ENCODE measurements at places on chromosomes 5 and 9.

DNA sequence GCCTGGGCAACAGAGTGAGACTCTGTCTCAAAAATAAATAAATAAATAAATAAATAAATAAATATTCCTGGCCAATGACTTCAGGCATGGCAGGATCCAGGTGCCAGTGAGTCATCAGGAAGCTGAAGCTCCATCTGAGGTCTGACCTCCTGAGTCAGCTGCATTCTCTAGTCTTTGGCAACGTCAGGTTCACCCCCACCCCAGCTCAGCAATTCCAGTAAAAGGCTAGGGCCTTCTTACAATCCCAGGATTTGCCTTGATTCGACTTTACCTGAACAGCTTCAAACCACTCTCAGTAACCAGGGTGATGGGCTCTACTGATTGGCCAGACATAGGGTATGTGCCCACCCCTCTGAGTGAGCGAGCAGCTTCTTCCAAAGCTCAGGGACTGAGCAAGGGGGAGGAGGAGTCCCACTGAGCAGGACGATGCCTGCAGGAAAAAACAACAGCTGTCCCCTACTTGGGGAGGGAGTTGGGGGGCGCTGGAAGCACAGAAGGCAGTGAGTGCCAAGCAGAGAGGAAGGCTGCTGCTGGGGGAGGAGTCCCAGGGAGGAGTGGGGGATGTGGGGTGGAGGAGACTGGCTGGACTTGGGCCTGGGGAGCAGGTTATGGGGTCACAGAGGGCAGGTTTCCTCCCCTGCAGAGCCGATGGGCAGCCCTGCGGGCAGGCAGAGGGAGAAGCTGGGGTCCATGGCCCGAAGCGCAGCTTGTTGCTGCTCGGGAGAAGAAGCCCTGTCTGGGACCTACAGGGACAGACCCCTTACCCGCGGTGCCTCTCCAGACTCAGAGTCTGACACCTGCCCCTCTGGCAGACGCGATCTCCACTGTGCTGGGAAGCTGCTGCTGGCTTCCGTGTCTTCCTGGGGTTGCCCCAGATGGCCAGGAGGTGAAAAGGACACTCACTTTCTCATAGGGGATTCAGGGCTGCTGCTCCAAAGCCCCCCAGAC lies 25.9 kb upstream of the UNC5A start:
- H3K27me3 ChIP-seq = no peaks in the 10 kb centered on the region
- no peaks in the 10 kb centered on the region for H3K36me3 ChIP-seq
- no peak overlapping the region for H3K27ac ChIP-seq
- H3K4me1 ChIP-seq = peaks cover 7% of the 10 kb centered on the region

DNA sequence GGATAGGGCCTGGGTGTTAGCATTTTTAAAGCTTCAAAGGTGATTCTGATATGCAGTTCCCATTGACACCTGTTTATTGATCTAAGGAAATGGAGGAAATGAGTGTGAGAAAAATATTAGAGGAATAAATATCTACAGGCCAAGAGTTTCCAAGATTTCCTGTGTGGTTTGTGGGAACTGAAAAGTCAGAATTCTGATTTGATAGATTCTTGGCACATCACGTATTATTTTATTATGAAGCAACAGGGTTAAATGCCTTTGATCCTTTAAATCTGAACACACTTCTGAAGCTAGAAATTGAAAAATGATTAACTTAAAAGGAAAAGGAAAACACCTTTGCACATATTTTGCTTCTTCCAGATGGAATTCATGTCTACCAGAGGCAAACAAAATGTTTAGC lies 113.7 kb downstream of the CD180 start:
- DNase-seq = no peak
- no peaks in the 10 kb centered on the region for H3K4me1 ChIP-seq
- no peaks in the 10 kb centered on the region for H3K36me3 ChIP-seq
- no peak overlapping the region for H3K4me3 ChIP-seq
- H3K27ac ChIP-seq = no peak overlapping the region
- no peaks in the 10 kb centered on the region for H3K27me3 ChIP-seq

DNA sequence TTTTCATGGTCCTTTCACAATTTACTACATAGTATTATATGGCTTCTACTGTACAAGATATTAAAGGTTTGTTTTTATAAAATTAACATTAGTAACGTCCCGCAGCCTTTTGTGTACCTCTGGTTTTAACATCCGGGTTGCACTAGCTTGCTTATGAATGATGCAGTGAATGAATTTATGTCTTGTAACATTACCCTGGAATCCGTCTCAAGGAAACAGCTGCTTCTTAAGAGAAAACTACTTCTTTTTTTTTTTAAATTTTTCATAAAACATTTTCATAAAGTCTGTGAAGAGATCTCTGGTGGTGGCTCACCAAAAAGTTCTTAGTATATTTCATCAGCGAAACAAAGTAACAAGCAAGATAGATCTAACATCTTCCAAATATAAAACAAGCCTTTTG lies 23.6 kb downstream of the MARCHF3 start:
- no peak overlapping the region for H3K27ac ChIP-seq
- peaks cover 3% of the 10 kb centered on the region for H3K4me1 ChIP-seq
- DNase-seq = no peak
- H3K36me3 ChIP-seq = no peaks in the 10 kb centered on the region
- no peak overlapping the region for H3K4me3 ChIP-seq

GRCh38 chr5:59003124-59003523 lies 420.2 kb downstream of the RAB3C start:
- H3K27me3 ChIP-seq = no peaks in the 10 kb centered on the region
- no peak overlapping the region for H3K27ac ChIP-seq
- H3K4me1 ChIP-seq = peaks cover 4% of the 10 kb centered on the region
- DNase-seq = no peak
- H3K36me3 ChIP-seq = no peaks in the 10 kb centered on the region

DNA sequence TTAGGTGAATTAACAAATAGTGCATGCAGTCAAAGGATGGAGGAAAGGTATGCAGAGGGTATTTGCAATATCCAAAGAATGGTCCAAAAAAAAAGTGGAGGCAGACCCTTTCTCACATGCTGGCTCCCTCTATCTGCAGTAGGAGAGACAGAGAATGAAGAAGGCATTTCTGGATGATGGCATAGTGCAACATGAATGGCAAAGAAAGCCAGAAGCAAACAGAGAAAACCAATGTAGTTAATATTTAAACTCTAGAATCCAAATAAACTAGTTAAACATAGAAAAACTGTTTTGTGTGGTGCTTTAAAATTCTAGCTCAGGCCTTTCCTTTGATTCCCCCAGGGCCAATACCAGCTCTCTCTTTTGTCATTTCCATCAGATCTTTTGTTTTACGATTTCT lies 403.1 kb upstream of the WWC1 start:
- no peaks in the 10 kb centered on the region for H3K27me3 ChIP-seq
- H3K36me3 ChIP-seq = no peaks in the 10 kb centered on the region
- peaks cover 2% of the 10 kb centered on the region for H3K4me1 ChIP-seq
- no peak for DNase-seq
- no peak overlapping the region for H3K27ac ChIP-seq

DNA sequence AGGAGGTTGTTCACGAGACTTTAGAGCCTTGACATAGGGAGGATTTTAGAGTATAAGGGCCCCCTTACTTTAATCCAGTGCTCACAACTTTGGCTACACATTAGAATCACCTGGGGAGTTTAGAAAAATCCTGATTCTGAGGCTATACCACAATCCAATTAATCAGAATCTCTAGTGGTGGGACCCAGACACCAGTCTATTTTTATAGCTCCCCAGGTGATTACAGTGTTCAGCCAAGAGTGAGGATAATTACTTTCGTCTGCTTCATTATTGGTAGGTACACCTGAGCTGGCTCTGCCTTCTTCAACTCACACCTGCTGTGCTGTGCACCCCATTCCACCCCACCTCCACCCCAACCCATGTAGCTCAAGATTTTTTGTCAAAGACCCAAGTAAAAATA lies 141.3 kb upstream of the EPB41L4A start:
- no peak overlapping the region for H3K27ac ChIP-seq
- H3K27me3 ChIP-seq = no peaks in the 10 kb centered on the region
- no peaks in the 10 kb centered on the region for H3K4me1 ChIP-seq
- no peak for DNase-seq
- H3K36me3 ChIP-seq = no peaks in the 10 kb centered on the region
- H3K4me3 ChIP-seq = no peak overlapping the region

DNA sequence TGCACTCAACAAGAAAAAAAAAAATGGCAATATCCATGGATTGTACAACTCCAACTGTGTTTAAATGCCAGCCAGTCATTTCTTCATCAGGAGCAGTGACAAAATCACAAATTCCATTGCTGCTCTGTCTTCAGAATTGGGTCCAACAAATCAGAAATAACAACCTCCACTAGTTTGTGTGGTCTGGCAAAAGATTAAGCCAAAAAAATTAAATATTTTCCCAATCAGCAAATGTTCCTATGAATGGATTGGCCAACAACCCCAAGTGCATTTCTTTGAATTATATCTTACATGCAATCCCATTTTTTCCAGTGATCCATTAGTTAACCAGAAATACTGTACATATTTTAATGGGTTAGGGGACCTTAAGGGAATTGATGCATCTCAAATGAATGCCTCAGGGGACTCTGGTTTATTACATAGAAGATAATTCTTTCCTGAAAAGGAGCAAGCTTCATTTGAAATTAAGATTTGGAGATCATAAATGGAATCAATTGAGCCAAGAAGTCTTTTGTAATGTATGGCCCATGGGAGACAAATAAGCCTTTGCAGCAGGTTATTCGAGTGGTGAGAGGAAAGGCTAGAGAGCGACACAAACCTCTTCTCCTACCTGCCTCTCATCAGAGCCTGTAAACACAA lies 131.8 kb downstream of the TLE1 start:
- no peaks in the 10 kb centered on the region for H3K36me3 ChIP-seq
- no peak overlapping the region for H3K4me3 ChIP-seq
- H3K4me1 ChIP-seq = no peaks in the 10 kb centered on the region
- no peak for DNase-seq
- no peaks in the 10 kb centered on the region for H3K27me3 ChIP-seq

DNA sequence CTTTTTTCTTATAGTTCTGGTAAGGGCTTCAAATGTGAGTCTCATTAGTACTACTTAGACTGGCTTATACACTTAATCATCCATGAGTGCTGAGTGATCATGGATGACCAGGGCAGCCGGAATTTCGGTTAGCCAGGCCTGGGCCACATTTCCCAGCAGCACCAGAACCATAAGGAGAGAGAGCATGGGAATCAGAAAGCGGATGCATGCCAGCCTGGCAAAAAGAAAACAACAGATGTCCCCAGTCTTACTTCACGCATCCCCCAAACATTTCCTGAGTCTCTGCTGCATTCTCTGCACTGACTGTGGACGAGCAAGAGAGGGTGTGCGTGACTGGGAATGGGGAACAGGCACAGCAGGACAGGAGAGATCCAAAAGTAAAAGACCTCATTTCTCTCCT lies 371.1 kb upstream of the ZNF608 start:
- no peaks in the 10 kb centered on the region for H3K27me3 ChIP-seq
- no peak overlapping the region for H3K4me3 ChIP-seq
- DNase-seq = no peak
- H3K4me1 ChIP-seq = 0 out of 2 replicates have a peak, but pooled peaks cover 1% of the 10 kb centered on the region
- H3K36me3 ChIP-seq = no peaks in the 10 kb centered on the region

DNA sequence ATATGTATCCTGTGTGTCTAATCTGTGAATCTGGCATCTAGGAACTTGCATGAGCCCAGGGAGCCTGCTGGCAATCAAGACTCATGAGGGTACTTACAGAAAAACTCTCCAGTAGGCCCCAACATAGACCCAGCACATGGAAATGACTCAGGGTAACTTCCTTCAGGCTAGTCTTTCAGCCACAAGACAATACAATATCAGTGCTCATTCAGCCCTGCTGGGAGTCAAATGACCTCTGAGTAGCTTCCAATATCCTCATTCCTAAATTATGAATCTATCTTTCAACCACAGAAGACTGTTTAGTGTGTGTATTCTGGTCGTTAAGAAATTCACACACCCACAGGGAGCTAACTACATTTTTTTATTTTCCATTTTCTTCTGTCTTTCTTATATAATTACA lies 1273.0 kb downstream of the EFNA5 start:
- H3K4me1 ChIP-seq = no peaks in the 10 kb centered on the region
- no peaks in the 10 kb centered on the region for H3K27me3 ChIP-seq
- no peak overlapping the region for H3K27ac ChIP-seq
- no peak overlapping the region for H3K4me3 ChIP-seq

- H3K4me1 ChIP-seq = peaks cover 2% of the 10 kb centered on the region
- H3K4me3 ChIP-seq = no peak overlapping the region
- H3K27ac ChIP-seq = no peak overlapping the region
- H3K27me3 ChIP-seq = no peaks in the 10 kb centered on the region
- DNase-seq = no peak
Observed at GRCh38 chr9:81847181-81847915, 80.9 kb upstream of the SPATA31D4 start.

GRCh38 chr5:52360985-52361384 lies 426.7 kb upstream of the ITGA1 start:
- no peak overlapping the region for H3K4me3 ChIP-seq
- no peak overlapping the region for H3K27ac ChIP-seq
- no peaks in the 10 kb centered on the region for H3K36me3 ChIP-seq
- no peak for DNase-seq

DNA sequence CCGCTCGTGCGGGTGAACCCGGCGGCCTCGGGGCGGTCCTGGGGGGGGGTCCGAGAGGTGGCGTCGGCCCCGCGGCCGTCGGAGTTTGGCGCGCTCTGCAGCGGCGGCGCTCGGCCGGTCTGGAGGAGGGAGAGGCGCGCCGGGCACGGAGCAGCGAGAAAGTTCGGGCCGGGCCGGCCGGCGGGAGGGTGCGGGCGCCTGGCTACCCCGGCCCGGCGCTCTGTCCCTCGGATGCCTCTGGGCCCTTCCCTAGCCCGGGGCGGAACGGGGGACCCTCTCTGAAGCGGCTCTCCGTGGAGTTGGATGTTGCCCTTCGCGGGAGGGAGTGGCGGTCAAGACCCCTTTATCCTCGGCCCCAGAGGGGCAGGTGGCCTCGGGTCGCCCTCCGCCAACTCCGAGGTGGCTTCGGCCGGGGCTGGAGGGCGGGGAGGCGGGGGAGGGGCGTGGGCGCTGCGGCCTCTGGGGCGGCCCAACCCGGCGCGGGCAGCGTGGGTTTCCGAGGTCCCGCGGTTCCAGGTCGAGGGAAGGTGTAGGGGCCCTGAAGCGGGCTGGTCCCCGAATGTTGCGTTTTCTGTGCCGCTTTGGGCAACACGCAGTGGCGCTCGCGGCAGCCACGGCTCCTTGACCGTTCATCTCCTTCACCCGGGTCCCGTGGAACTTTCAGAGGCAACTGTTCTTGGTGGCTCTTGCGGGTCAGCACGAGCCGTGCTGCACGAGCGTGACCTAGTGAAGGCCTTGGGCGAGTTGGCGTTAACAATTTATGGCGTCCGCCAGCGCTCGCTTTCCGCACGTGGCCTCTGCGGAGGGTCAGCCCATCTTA lies 290.5 kb downstream of the DOCK8 start:
- H3K4me3 ChIP-seq = peak overlapping the region; percentile 66
- H3K36me3 ChIP-seq = no peaks in the 10 kb centered on the region
- no peak for DNase-seq
- H3K27ac ChIP-seq = no peak overlapping the region
- H3K27me3 ChIP-seq = peaks cover 3% of the 10 kb centered on the region

- no peak for DNase-seq
- no peaks in the 10 kb centered on the region for H3K27me3 ChIP-seq
- no peak overlapping the region for H3K27ac ChIP-seq
- H3K4me3 ChIP-seq = no peak overlapping the region
Observed at GRCh38 chr5:14674983-14675854, 10.7 kb downstream of the OTULIN start.

DNA sequence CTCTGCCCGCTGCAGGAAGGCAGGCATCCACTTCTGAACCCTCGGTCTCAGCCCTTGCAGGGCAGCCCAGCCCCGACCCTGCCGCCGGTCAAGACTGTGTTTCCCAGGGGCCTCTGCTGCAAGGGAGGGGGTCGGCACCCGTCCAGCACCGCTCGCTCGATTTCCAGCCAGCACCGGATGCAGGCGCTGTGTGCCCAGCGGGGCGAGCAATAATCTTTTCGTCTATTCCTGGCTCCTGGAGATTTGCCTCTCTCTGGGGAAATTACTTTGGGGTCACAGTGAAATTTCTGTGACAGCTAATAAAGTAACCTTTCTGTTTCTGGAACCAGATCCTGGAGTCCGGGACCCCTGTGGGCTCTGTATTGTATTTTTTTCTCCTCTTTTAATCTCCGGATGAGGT lies 155.3 kb downstream of the COL23A1 start:
- no peaks in the 10 kb centered on the region for H3K36me3 ChIP-seq
- no peak overlapping the region for H3K4me3 ChIP-seq
- no peak for DNase-seq

Data from iPS DF 6.9 (cell line).